Stimulated activated naive CD8-positive, alpha-beta T cell treated with anti-CD3 and anti-CD28 coated beads, Interleukin-15, Interleukin-2, amounts not matched to agents 100 U/mL and 50 U/mL, for 24 hours (primary cell): ENCODE measurements at places on chromosomes 7 and 10.

- no peak for DNase-seq
Measured at GRCh38 chr7:72413886-72414285, 1.7 kb upstream of the CALN1 start.

DNA sequence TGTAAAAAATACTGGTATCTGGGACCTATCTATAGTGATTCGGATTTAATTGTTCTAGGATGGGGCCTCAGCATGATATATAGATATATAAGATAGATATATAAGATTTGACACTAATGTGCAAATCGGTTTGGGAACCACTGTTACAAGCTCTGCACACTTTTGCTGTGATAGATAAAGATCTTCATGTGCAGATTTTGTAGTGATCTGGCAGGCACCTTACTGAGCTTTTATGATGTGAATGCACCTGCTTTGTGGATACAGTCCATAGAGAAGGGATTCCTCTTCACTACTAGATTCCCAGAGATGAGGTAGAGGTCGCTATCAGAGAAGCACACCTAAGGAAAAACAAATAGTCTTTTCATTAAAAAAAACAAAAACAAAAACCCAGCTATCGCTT is 33.3 kb upstream of the PCGF5 start:
- no peak for DNase-seq

GRCh38 chr10:28939281-28940157 is 262.2 kb downstream of the BAMBI start:
- DNase-seq, result no peak

- no peak for DNase-seq
Measured at GRCh38 chr10:117710181-117710798, 167.7 kb downstream of the EMX2 start.

- no peak for DNase-seq
Measured at GRCh38 chr7:132354527-132354926, 221.7 kb downstream of the PLXNA4 start.

DNA sequence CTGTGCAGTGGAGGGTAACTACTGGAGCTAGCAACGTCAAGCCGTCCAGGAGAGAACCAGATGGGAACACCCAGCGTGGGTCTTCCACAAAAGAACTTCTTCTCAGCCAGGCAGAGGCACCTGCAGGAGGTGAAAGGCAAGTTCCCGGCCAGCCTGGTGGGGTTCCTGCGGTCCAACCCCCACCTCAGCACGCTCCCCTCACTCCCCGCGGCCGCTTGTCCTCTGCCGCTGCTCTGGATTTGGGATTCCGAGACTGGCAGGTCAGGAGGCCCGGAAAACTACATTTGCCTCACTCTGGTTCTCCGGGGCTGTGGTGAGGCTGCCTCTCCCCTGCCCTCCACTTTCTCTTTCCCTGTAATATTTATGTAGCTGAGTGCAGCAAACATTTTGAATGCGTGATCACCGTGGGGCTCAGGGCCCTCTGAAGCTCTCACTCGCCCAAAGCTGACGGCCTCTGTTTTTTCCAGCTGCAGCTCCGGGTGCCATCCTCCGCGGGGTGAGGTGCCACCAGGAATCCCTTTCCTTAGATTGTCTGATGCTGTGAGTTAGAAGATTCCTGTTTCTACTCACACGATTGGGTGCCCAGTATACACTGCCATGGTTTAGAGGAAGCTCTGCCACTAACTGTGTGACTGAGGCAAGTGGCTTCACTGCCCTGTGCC is 366.9 kb downstream of the DNAJB6 start:
- DNase-seq, result no peak

- no peak for DNase-seq
Measured at GRCh38 chr10:21042536-21042935, 145.4 kb upstream of the NEBL start.

DNA sequence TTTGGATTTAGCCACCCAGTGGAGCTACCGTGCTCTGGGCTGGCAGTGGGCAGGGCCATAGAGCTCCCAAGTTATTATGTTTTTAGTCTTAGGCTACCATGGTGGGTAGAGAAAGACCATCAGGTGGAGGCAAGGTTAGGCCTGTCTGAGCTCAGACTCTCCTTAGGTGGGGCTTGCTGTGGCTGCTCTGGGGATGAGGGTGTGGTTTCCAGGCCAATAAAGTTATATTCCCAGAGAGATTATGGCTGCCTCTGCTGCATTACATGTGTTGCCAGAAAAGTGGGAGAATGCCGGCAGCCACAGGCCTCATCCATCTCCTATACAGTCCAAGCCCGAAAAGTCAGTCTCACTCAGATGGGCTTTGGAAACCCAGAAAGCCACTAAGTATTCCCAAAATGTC is 34.2 kb upstream of the PPP1R9A start:
- no peak for DNase-seq

DNA sequence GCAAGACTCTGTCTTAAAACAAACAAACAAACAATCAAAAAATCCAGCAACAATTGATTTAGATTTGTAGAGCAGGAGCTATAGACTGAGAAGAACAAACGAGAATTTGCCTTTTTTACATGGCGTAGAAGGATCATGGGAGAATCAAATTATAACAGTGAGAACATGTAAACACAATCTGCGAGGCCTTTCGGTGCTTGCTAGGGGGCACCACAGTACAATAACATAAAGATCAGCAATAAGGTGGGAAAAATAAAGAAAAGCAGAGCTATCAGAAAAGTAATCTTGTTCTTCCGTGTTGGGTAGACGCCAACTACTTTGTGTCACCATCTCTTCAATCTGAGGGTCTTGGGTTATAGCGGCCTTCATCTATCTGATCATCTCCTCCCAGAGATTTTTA is 82.2 kb downstream of the NOD1 start:
- no peak for DNase-seq

- DNase-seq, result peak; percentile 39
Measured at GRCh38 chr7:90119178-90119971, 34.9 kb upstream of the STEAP1 start.

- DNase-seq, result no peak
Measured at GRCh38 chr7:4962872-4963775, 4.1 kb upstream of the MMD2 start.
